ENCODE measurements at places on chromosomes 7 and 10.
A peak's percentile ranks its signal among the peaks of the same experiment; 100 is the strongest.

GRCh38 chr10:50324680-50325393 lies 73.5 kb upstream of the ASAH2 start:
- no peak overlapping the region for H3K27ac ChIP-seq
- no peak for DNase-seq
- H3K4me3 ChIP-seq = no peak overlapping the region
- H3K4me1 ChIP-seq = peaks cover 14% of the 10 kb centered on the region
- no peaks in the 10 kb centered on the region for H3K27me3 ChIP-seq
- peaks cover 7% of the 10 kb centered on the region for H3K36me3 ChIP-seq

DNA sequence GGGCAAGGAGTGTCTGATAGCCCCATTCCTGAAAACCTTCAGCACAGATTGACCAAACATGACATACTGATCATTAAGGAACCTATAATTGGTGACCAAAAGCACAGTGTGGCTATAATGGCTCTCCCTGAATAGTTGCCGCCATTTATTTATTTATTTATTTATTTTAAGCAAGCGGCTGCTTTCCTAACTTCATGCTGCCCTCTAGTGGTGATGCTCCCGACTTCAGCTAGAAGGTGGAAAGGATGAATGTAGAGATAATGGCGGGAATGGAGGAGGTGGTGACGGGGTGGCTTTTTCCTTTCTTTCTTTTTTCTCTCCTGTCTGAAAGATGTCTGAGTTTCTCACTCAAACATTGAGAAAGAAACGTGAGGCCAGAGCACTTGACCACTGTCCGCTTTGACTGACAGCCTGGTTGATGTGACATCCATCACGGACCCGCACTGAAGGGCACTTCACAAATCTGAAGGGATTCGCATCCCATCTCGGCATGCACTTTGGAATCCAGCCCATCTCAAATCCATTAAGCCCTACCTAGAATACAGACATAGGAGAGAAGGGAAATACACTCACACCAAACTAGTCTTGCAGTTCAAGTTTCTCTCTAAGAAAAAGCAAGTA lies 1090.1 kb downstream of the KCNMA1 start:
- H3K27me3 ChIP-seq = peaks cover 2% of the 10 kb centered on the region
- H3K4me3 ChIP-seq = no peak overlapping the region
- DNase-seq = peak; percentile 62
- H3K4me1 ChIP-seq = no peaks in the 10 kb centered on the region
- no peaks in the 10 kb centered on the region for H3K36me3 ChIP-seq
- H3K27ac ChIP-seq = no peak overlapping the region

DNA sequence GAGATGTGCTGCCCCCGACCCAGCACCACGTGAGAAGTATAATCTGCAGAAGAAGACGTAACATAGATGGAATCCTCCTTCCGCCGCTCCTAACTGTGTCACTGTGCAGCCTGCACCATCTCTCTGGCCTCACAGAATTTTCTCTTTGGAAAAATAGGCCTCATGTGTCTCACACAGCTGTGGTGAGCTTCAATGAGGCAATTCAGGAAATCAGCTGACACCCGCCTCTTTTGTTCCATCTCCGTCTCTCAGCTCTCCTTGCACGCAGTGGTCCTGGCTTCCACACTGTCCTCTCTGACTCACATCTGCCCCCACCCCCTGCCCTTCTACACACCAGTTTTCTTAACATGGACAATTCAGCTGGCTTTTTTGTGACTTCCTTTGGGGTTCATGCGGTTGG lies 7.2 kb downstream of the C10orf90 start:
- peak; percentile 9 for DNase-seq
- peaks cover 4% of the 10 kb centered on the region for H3K27me3 ChIP-seq
- no peaks in the 10 kb centered on the region for H3K36me3 ChIP-seq
- H3K4me1 ChIP-seq = peaks cover 6% of the 10 kb centered on the region
- H3K27ac ChIP-seq = peak overlapping the region; percentile 39

- no peaks in the 10 kb centered on the region for H3K36me3 ChIP-seq
- no peaks in the 10 kb centered on the region for H3K27me3 ChIP-seq
- no peak for DNase-seq
- peaks cover 18% of the 10 kb centered on the region for H3K4me1 ChIP-seq
- H3K27ac ChIP-seq = peak overlapping the region; percentile 50
Observed at GRCh38 chr7:138882249-138882648, 84.3 kb upstream of the ATP6V0A4 start.

DNA sequence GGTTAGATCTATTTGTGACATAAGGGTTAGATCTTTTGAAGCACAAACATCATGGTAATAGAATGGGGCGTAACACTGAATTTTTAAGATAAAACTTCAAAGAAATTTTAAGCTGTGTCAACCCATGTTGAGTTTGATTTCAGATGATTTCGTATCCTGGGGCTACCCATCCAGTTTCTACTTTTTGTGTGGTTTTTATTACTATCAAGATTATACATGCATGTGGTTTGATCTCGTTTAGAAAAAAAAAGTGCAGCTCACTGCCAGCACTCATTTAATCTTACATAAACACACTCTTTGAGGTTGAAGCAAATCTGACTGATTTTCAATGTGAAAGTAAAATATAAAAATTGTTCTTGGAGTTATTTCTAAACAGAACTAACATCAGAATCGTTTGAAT lies 140.8 kb upstream of the GRB10 start:
- H3K27ac ChIP-seq = no peak overlapping the region
- H3K4me3 ChIP-seq = no peak overlapping the region
- DNase-seq = no peak
- no peaks in the 10 kb centered on the region for H3K36me3 ChIP-seq
- no peaks in the 10 kb centered on the region for H3K4me1 ChIP-seq

DNA sequence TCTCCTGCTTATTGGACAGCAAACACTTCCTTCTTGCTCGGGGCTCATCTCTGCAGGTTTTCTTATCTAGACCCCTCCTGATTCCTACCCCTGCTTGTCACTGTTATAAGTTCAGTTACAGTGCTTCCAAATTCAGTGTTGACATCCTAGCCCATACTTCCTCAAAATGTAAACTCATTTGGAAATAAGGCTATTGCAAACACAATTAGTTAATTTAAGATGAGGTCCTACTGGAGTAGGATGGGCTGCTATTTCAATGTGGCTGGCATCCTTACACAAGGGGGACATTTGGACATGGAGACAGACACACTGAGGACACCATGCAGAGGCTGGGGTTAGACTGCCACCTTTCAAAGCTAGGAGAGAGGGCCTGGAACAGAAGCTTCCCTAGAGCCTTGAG lies 85.2 kb upstream of the NPVF start:
- H3K4me3 ChIP-seq = no peak overlapping the region
- no peaks in the 10 kb centered on the region for H3K36me3 ChIP-seq
- H3K27ac ChIP-seq = no peak overlapping the region
- no peaks in the 10 kb centered on the region for H3K27me3 ChIP-seq

GRCh38 chr10:100146875-100147650 lies 38.8 kb downstream of the ERLIN1 start:
- no peak overlapping the region for H3K27ac ChIP-seq
- H3K4me1 ChIP-seq = peaks cover 29% of the 10 kb centered on the region
- DNase-seq = no peak
- H3K27me3 ChIP-seq = peaks cover 7% of the 10 kb centered on the region
- H3K36me3 ChIP-seq = peaks cover 23% of the 10 kb centered on the region
- no peak overlapping the region for H3K4me3 ChIP-seq

DNA sequence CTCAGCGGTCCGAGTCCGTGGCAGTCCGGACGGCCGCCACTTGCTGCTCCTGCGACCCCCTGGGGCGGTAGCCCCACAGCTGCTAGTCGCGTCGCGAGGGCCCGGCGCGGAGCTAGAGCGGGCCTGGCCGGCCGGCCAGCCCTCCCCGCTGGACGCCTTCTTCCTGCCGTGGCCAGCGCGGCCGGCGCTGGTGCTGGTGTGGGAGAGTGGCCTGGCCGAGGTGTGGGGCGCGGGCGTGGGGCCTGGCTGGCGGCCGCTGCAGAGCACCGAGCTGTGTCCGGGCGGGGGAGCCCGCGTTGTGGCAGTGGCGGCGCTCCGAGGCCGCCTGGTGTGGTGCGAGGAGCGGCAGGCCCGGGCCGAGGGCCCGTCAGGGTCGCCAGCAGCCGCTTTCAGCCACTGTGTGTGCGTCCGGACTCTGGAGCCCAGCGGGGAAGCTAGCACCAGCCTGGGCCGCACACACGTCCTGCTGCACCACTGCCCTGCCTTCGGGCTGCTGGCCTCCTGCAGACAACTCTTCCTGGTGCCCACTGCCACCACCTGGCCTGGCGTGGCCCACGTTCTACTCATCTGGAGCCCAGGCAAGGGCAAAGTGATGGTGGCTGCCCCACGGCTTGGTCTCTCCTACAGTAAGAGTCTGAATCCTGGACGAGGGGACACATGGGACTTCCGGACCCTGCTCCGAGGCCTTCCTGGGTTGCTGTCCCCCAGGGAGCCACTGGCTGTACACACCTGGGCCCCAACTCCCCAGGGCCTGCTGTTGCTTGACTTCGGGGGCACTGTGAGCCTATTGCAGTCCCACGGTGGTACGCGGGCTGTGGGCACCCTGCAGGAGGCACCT lies 631 bp downstream of the HPS6 start:
- no peaks in the 10 kb centered on the region for H3K36me3 ChIP-seq
- peak overlapping the region; percentile 85 for H3K4me3 ChIP-seq
- H3K27ac ChIP-seq = peak overlapping the region; percentile 85
- peaks cover 24% of the 10 kb centered on the region for H3K4me1 ChIP-seq
- DNase-seq = peak; percentile 21

GRCh38 chr7:123975084-123975483 lies 50.0 kb downstream of the SPAM1 start:
- no peak for DNase-seq
- H3K4me1 ChIP-seq = no peaks in the 10 kb centered on the region
- no peaks in the 10 kb centered on the region for H3K36me3 ChIP-seq
- no peaks in the 10 kb centered on the region for H3K27me3 ChIP-seq
- H3K27ac ChIP-seq = no peak overlapping the region
- H3K4me3 ChIP-seq = no peak overlapping the region

- H3K4me1 ChIP-seq = peaks cover 9% of the 10 kb centered on the region
- H3K27ac ChIP-seq = no peak overlapping the region
- no peak for DNase-seq
- H3K36me3 ChIP-seq = no peaks in the 10 kb centered on the region
- H3K27me3 ChIP-seq = peaks cover 44% of the 10 kb centered on the region
Observed at GRCh38 chr10:70054902-70055301, 2.3 kb downstream of the MACROH2A2 start.

DNA sequence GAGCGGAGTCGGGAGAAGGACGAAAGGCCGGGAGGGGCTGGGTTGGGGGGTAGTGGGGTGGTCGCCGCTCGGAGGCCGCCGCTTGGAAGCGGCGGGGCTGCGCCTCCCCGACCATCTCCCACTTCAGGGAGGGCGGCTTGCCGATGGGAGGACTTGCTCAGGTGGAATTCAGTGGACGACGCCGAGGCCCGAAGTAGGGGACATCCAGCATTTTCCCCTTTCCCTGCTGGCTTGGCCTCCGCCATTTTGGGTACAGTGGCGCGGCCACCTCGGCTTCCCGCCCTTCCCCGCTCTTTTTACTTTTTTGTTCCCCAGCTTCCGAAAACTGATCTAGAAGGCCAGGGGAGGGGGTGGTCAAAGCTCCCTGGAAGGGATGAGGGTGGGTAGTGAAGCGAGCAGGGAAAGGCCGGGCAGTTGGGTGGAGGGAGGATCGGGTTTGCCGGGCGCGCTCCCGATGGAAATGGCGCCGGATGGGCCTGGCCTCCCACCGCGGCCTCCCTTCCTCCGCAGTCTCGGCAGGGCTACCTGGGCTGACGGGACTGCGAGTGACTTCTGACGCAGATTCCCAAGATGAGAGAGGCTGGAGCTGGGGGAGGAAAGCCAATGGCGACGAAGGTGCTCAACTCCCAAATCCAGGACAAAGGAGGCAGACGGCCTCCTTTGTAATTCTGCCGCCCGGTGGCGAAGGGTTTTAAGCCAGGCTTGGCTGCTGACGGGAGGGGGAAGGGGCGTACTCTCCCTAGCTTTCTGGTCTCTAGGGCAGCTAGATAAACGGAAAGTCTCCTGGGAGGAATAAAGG lies at the start of gene PBLD:
Gene PBLD (minus strand): TSS at position 670 of the 799 bp plus-strand sequence. CDS start 26,084 bp downstream, outside the sequence.
- H3K27ac ChIP-seq = peak within 1 kb of the TSS; percentile 100
- DNase-seq = peak; percentile 68
- peaks cover 58% of the 10 kb centered on the region for H3K4me1 ChIP-seq
- peak within 1 kb of the TSS; percentile 99 for H3K4me3 ChIP-seq
- no peaks in the 10 kb centered on the region for H3K27me3 ChIP-seq

- no peaks in the 10 kb centered on the region for H3K4me1 ChIP-seq
- no peak for DNase-seq
- no peak overlapping the region for H3K4me3 ChIP-seq
- no peaks in the 10 kb centered on the region for H3K36me3 ChIP-seq
Observed at GRCh38 chr10:69437321-69438259, 13.7 kb upstream of the TSPAN15 start.

All from activated naive CD8-positive, alpha-beta T cell treated with anti-CD3 and anti-CD28 coated beads, Interleukin-2, amount 50 U/mL, for 24 hours (primary cell).